ENCODE measurements at places on chromosomes 7 and 10.

- no peak for DNase-seq
Observed at GRCh38 chr10:50260791-50261281, 9.5 kb upstream of the ASAH2 start.

DNA sequence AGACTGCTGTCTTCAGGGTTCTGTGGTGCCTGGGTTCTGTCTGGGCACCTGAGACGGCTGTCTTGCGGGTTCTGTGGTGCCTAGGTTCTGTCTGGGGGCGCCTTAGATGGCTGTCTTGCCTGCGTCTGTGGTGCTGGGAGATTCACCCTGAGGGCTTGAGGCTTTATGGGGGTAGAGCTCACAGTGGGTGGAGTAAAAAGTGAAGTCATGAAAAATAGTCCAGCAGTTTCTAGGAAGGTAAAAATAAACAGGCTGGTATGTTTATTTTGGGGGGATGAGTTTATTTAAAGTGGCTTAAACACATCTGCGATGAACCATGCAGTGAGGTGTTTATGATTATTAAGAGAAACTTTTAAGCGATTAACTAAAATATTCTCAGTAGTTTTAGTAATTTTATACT lies 64.2 kb downstream of the NKX6-2 start:
- DNase-seq = no peak

DNA sequence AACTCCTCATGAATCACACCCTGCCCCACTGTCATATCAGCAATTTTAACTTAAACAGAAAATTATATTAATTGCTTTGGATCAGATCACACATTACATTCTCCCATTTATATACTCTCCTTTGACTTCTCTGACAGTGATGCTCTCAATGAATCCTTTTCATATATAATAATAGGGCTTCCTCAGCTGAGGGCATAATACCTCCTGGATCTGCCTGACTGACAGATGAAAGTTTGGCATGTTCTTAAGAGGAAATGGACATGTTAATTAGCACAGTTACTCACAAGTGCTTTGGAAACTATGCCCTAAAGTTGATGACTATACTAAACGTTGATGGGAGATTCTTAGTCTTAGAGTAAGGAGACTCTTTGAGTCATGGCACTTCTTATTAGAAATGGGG lies 478.2 kb upstream of the LRRN3 start:
- DNase-seq = no peak

DNA sequence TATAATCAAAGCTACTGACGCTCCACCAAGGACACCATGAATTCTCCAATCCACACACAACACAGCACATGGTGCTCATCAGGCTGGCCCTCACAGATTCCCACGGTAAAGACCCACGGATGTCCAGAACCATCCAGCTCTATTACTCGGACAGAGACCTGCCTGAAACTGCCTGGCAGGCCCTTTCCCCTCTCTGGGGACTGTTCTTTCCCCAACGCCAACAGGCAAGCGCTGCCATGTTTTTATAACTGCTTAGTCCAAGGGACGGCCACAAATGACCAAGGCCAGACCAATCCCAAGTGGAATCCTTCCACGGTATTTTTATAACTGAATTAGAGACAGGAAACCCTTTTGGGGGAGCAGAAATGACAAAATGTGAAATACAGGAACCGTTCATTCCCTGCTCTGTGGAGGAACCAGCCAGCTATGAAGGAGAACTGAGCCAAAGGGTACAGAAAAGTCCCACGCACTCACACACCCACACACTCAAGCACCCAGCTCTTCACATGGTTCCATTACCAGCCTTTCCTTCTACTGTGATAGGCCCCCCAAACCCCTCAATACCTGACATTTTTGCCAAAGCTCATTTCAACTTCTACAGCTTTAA lies 4.1 kb downstream of the PIP4K2A start:
- DNase-seq = no peak

DNA sequence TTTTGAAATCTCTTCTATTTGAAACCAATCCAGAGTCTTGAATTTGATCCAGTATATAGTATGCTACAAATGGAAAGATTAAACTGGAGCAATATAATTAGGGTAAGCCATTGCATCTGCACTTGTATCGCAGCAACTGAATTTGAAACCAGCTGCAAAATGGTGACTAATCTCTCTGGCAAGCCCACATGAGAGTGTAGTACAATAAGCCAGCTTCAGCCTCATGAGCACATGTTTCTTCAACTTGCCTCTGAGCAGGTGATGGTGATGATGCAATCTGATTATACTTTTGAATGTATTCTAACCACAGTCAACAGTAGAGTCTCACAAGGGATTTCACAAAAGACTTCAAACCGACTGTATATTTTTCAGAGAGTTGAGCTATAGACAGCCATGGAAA lies 829 bp upstream of the RPA3 start:
- DNase-seq = peak; percentile 75

- no peak for DNase-seq
Observed at GRCh38 chr7:70573696-70574095, 558.2 kb upstream of the GALNT17 start.

GRCh38 chr7:102097601-102098161 lies 189.0 kb upstream of the SH2B2 start:
- DNase-seq = no peak
